Aorta (tissue), 5 donors: ENCODE measurements at places on chromosomes 2 and 18. TPM values are rescaled to one million over a fixed set of nuclear protein-coding genes. Genes with fewer than 3 reads are reported as not detected.
A peak's percentile ranks its signal among the peaks of the same experiment; 100 is the strongest.

The FIGN gene
- 12.7 TPM for total RNA-seq

The MC4R gene
- total RNA-seq: not detected

The GNLY gene
- total RNA-seq: 8.0 TPM

DNA sequence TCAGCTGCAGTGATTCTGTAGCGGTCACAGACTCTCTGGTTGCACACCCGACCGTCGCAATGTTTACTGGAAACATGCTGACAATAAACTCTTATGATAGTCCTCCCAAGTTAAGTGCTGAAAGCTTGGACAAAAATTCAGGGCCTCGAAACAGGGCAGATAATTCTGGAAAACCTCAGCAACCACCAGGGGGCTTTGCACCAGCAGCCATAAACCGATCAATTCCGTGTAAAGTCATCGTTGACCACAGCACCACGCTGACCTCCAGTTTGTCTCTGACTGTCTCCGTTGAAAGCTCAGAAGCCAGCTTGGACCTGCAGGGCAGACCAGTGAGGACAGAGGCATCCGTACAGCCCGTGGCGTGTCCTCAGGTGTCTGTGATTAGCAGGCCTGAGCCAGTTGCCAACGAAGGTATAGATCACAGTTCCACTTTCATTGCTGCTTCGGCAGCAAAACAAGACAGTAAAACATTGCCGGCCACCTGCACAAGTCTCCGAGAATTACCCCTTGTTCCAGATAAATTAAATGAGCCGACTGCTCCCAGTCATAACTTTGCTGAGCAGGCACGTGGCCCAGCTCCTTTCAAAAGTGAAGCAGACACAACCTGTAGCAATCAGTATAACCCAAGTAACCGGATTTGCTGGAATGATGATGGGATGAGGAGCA is 166.1 kb downstream of the ASXL3 start:
- no peak for DNase-seq

DNA sequence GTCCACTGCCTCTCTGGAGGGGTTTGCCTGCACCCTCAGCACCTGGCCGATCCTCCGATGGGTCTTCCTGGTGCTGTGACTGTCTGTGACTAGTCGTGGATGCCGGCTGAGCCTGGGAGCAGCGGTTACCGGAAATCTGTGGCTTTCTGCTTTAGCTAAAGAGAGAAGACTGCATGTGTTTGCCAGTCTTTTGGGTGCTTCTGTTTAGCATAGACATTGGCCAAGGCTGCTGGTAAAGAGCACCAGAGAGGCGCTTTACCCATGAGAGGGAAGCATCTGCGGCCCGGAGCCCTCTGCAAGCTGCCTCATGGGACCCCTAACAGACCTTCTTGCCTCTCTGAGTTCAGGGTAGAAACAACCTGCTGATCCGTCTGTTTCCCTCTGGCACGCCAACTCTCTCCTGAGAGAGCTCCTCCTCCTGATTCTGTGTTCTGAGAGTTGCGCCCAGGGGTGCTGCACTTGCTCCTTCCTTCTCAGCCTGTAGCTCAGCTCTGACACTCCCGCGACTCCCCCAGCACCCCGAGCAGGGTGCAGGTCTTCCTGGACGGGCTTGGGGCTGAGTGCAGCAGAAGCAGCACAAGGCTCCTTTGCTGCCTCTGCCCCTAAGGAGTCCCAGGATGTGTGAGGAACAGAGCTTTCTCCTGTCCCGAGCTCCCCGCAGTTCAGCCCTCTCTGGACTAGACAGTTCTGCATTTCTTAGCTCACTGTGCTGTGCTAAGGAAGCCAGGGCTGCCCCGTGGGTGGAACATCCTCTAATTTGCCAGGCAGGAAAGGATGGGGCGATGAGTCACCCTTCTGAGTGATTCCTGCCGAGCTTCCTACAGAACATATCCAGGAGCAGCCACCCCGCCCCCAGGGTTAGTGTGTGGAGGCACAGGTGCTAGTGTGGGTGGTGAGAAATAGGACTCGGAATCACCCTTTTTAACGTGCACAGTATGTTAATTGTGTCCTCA is 203.2 kb downstream of the SH3RF3 start:
- peak; percentile 86 for DNase-seq

DNA sequence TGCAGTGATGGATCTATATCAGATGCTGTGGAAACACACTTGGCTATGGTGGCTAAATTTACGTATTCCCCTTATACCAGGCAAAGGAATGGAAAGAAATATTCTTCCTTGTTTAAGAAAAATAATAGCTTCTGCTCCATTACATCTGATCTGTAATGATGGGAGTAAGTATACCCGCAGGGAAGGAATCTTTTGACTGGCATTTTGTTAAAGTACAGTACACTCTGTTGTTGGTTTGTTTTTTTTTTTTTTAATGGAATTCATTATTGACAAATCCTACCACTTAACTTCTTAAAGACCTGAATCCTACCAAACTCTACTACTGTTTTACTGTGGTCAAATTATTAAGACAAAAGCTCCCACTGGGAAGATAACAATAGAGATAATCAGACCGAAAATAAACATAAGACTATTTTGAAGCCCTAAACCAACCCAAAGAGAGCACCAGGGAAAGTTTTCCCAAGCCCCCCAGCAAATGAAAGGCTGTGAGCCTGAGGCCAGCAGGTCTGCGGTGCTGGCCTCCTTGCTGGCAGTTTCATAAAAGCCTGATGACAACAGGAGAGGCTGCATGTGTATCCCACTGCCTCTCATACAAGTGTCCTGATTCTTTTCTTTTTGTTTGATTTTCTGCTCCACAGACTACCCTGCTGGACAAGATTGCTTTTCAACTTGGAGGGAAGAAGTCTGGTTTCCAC is 101.0 kb downstream of the SLC25A12 start:
- no peak for DNase-seq

DNA sequence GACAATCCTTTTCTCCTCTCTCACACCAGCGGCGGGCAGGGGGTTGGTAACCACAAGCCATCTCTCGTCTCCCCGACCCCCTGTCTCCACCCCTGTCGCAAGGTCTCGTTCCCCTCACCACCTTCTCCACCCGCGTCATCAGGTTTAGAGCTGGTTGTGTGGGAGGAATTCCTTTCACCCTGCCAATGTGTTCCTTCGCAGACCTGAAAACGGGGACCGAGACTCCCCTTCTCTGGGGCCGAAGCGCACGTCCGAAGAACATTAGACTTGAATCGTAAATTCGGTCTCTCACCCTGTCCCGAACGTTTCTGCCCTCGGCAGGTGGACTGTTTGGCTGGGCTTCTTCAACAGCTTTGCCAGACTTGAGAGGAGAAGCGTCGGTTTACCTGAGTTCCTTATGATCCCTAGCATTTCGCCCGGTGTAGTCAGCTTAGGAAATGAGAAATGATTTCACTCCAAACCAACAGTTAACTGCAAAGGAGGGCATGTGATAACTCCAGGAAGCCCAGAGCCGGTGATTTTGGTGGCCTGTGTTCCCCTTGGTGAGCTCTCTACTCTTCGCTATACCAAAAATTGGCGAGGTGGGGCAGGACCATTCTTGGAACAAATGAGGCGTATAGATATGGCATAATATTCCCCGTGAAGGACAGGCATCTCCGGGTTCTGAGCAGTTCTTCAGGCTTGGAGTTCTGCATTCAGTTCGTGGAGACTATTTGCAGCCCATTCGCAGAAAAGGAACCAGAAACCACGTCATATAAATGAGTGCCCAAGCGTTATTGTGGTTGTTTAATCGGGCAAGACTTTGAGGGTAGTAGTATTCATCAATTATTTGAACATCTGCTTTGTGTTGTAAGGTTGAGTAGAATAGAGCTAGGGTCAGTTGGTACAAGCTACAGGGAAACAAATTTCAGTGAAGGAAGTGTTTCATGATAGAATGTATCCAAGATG is 694 bp downstream of the CFAP36 start:
- DNase-seq: no peak

DNA sequence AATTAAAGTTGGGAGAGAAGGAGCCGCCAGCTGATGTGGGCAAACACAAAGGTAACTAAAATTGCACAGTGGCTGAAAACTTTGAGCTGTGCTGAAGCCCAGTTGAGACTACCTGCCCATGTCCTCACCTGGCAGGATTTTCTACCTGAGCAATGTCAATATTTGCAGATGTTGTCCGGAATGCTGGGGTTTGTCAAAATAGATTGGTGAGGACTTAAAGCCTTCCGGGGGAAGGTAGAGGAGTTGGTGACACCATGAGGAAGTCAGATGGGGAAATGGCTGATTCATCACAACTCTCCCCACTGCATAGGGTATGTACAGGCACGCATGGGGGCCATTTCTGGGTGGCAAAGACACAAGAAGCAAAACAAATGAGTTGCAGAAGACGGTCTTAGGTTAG is 114.9 kb downstream of the ALK start:
- DNase-seq: no peak

GRCh38 chr2:239376351-239376750 is 24.5 kb downstream of the HDAC4 start:
- no peak for DNase-seq

- DNase-seq: no peak
These were observed 62.1 kb downstream of the LBH start for GRCh38 chr2:30293303-30293921.

GRCh38 chr2:210428393-210429179 is 48.0 kb downstream of the LANCL1 start:
- DNase-seq: no peak

DNA sequence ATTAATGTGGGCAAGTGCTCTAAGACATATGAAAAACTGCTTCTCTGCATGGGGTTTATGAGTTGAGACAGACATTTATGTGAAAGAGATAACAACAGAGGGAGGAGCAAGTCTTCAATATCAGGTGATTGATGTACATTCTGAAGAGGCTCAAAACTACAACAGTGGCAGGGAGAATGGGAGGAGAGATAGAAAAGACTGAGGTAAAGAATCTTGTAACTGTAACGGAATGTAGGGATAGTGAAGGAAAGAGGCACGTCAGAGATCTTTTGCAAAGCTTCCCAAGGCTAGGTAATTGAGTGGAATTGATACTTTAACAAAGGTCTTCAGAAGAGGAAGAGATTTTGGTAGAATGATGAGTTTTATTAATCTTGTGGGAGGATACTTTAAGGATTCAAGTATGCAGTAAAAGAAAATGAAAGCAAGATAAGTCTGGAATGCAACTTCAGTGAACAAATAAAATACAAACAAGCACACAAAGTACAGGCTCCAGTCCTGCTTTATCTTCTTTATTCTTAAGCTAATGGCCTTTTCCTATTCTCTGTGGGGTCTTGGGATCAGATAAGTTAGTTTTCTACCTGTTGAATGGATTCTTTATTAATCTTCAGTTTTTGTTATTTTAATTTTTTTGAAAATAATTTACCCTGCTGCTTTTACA is 15.0 kb downstream of the SMAD4 start:
- DNase-seq: no peak

DNA sequence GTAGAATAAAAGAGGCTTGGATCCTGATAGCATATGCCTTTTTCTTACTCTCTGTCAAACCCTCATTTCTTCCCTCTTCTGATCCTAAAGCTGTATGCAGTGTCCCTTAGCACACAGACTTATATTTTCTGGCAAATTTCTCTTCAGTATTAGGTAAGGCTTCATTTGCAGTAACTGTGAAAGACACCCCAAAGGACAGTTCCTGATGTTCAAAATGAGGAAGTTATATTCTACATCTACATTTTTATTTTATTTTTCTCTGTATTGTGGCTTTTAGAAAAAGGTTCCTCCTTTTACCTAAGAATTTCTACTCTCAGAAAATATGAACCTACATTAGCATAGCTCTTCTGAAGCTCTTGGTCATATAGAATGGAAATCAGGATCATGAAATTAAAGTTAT is 261.7 kb downstream of the PDE11A start:
- no peak for DNase-seq

GRCh38 chr2:81087646-81088045 is 783.1 kb upstream of the LRRTM1 start:
- no peak for DNase-seq

- DNase-seq: no peak
These were observed 340.3 kb upstream of the SALL3 start for GRCh38 chr18:78639006-78639950.

GRCh38 chr18:63255435-63255834 is 64.1 kb downstream of the BCL2 start:
- DNase-seq: no peak

GRCh38 chr2:234951664-234952269 is at the start of gene SH3BP4:
Gene SH3BP4 (plus strand): TSS chr2:234952017. CDS start chr2:235035003, 82,986 bp downstream.
- peak; percentile 94 for DNase-seq

DNA sequence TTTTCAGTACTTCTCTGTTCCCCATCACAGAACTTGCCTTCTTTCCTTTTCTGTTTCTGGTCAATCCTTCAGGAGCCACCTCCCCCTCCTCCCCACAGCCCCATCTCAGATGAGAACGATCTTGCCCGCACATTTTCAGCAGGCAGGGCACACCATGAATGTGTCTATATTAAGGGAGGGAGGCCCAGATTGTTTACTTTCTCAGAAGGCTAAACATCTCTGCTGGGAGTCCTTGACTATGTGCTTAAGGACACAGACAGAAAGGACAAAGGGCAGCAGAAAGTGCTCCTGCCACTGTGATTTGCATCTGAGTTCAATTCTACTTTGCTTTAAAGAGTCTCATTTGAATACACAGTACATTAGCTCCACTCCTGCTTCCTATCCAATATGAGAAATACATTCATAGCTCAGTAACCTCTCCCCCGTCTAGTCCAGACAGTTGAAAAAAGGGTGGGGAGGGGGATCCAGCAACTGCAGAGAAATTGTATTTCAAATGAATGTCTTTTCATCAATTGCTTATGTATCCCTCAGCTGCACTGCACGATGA is 175.0 kb upstream of the PARD3B start:
- no peak for DNase-seq

- no peak for DNase-seq
These were observed 344.6 kb upstream of the CHAC2 start for GRCh38 chr2:53422979-53423378.

DNA sequence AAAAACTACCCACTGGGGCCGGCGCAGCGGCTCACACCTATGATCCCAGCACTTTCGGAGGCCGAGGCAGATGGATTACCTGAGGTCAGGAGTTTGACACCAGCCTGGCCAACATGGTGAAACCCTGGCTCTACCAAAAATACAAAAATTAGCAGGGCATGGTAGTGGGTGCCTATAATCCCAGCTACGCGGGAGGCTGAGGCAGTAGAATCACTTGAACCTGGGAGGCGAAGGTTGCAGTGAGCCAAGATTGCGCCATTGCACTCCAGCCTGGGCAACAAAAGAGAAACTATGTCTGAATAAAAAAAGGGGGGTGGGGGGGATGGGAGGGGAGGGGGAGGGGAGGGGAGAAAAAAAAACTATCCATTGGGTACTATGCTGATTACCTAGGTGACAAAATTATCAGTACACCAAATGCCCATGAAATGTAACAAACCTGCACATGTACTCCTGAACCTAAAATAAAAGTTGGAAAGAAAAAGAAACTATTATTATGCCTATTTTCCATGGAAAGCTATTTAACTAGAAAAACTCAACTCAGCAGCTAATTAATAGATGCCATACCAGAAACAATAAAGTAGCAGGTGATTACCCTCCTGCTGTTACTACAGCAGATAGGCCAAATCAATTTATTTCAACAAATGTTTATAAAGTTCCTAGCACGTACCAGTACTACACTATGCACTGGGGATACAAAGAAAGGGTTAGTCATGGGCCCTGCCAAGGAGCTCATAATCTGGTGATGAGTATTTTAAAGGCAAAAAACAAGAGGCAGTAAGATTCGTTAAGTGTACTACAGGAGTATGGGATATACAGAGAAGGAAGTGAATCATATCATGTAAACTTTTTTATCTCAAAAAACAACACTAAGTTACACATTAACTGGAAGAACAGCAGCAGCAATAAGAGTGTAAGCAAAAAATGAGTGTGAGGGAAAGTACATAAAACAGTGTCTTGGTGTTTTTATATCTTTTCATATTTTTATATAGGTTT is 112.8 kb upstream of the SLC39A10 start:
- DNase-seq: no peak
